ENCODE measurements at places on chromosomes 16 and 17.

- DNase-seq, result no peak
Measured at GRCh38 chr16:84466692-84467091, 37.8 kb downstream of the MEAK7 start.

DNA sequence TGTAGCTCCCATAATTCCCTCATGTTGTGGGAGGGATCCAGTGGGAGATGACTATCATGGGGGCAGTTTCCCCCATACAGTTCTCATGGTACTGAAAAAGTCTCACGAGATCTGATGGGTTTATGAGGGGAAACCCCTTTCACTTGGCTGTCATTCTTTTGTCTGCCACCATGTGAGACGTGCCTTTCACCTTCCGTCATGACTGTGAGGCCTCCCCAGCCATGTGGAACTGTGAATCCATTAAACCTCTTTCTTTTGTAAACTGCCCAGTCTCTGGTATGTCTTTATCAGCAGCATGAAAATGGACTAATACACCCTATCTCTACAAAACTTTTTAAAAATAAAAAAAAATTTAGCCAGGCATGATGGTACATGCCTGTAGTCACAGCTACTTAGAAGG, 6.2 kb upstream of the C17orf113 start:
- DNase-seq, result no peak

GRCh38 chr17:8072341-8072728, 15.2 kb downstream of the ALOX12B start:
- DNase-seq, result no peak

DNA sequence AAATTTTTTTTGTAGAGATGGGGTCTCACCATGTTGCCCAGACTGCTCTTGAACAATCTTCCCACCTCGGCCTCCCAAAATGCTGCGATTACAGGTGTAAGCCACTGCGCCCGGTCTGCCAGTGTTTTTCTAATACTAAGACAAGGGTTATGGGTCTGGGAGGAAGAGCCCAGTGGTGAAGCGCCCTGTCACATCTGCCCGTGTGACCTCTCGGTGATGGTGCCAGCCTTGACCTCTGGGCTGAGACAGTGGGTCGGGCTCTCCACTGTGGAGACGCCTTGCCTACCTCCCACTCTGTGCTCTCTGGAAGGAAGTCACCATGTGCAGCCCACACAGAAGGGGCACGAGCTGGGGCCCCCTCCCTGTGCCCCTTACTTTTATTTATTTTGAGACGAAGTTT, 5.1 kb upstream of the BAIAP2 start:
- no peak for DNase-seq

GRCh38 chr17:44360826-44361225, 2.8 kb downstream of the FAM171A2 start:
- DNase-seq, result no peak

Measured in hematopoietic multipotent progenitor cell treated with erythropoietin and hydrocortisone succinate and interleukin-3 and kit ligand, for 6 days (in vitro differentiated cells).